ENCODE measurements at places on chromosomes 12 and 14.

DNA sequence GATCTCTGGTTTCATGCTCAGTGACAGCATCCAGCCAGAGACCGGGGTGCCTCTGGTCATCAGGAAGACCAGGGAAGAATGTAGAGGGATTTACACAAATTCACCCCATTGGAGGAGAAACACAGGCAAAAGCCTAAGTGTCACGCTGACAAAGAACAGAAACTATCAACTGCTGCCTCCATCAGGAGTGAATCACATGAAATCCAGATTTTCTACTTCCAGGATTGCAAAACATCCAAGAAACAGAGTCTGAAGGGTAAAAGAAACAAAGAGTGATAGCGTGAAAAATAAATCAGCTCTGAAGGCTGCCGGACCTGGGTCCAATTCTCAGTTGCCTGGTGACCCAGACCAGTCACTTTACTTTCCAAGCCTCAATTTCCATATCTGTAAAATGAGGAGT lies 136.1 kb upstream of the MAP1LC3B2 start:
- no peak for DNase-seq

GRCh38 chr12:120856980-120857379 lies 47.2 kb downstream of the SPPL3 start:
- DNase-seq, result no peak

- DNase-seq, result no peak
Measured at GRCh38 chr12:126212824-126213223, 1147.6 kb downstream of the AACS start.

GRCh38 chr12:5003025-5003666 lies 40.5 kb upstream of the KCNA5 start:
- peak; percentile 23 for DNase-seq

DNA sequence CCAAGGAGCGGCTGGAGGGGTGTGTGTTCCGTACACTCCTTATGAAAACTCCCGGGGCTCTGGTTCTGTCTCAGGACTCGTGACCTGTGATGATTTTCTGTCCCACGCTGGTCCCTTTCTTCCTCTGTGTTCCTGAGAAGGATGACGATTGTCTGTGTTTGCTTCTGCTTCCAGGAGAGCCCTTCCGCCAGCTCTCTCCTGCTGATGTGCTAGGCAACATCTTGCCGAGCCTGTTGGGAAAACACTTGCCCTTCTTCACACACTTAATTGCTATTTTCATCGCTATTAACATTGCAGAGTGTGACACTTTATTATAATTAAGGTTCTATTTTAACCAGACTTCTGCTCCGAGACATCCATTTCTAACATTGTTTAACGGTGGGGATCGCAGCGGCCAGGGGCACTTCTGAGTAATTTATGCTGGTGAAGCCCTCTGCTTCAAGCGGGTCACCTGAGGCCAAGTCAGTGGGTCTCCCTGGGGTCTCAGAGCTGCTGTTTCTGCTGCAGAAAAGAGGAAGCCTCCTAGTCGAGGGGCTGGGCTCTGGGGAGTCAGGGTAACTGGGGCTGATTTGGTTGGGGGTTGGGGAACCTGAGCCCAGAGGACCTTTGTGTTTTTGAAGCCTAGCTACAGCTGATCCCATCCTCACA lies 88.6 kb downstream of the PRMT8 start:
- no peak for DNase-seq

- peak; percentile 34 for DNase-seq
Measured at GRCh38 chr14:63388766-63389431, 70.2 kb upstream of the GPHB5 start.

DNA sequence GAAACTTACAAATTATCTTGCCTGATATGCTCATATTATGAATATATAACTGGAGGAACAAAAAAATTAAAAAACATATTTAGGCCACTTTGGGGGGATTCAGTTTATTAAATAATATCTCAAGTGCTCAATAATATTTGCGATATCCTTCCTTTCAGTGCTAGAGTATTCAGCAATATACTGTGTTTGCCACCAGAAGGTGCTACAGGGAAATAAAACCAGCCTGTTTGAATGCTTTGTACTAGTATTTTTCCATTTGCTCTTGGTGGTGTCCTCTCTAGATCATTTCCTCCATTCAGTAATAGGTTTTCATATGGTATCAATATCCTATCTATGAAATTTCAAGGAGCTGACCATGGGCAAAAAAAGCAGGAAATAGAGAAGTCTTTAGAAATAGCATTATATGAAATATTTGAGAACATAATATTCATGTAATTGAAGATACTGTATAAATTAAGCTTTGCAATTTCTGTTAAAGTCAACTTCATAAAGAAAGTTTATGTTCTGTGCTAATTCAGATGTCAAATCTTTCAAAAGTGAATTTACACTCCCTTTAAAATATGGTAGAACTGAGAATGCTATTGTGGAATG lies 106.2 kb upstream of the NAV3 start:
- DNase-seq, result no peak

DNA sequence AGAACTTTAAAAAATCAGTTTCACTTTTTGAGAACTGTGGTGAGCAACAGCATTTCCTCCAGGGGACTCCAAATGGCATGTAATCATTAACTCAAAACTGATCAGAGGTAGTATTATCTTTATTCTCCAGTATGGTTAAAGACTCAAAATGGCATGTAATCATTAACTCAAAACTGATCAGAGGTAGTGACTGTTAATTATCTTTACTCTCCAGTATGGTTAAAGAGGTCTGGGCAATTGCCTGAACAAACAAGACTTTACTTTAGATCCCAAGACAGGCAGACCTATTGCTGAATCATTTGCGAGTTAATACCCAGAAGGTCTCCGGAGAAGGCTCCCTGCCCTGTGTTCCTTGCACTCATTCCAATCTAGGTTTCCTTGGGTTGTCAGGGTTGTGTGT lies 6.6 kb upstream of the ACADS start:
- DNase-seq, result no peak

GRCh38 chr12:6182279-6182898 lies 17.8 kb upstream of the CD9 start:
- no peak for DNase-seq

- DNase-seq, result peak; percentile 63
Measured at GRCh38 chr12:48924617-48925303, 532 bp downstream of the FKBP11 start.

GRCh38 chr14:77076113-77076631 lies 21.9 kb upstream of the CIPC start:
- DNase-seq, result no peak

DNA sequence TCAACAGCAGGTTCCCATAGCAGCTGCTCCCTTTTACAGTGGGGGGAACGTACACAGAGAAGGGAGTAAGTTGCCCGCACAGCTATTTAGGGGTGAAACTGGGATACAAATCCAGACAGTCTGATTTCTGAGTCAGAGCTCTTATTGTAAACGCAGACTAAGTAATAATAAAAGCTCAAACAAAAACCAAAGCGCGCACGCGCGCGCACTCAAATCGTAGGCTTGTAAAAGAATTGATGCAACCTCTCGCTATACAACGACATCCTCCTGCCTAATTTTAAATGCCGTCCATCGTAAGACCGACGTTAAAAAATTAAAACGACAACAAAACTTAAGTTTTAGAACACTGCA lies 747 bp upstream of the DACT1 start:
- no peak for DNase-seq

DNA sequence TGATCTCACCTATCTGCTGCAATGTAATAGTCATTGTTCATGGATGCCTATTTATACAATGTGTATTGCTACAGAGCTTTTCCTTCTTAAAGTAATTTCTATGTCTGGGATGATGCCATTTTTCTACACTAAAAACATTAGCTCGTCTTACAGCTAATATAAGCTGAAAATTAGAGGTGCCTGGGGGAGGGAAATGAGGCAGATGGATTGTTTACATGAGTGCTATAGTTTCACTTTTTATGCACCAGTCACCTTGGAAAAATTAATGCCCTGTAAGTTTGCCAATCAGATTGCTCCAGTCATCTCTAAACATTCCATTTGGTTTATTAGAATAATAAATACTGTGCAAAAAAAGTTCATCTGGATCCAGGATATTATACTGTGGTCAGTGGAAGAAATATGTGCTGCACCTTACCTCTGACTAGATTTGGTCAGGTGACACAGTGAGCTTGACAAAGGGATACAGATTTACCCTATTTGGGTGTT lies 436.2 kb downstream of the RAD51B start:
- DNase-seq, result no peak

DNA sequence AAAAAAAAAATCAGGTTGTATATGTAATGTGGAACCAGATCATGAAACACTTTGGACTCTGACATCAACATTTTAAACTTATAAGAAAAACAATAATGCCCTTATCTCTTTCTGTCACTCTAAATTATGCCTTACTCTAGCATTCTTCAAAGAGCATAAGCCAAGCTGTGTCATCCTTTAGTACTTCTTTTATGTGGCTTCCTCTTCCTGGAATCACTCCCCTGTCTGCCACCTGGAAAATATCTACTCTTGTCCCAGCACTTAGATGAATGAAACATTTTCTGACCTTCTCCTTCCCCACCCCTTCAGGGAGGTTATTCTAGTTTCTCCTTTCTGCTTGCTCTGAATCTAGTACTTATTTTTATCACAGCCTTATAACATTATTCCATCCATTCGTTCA lies 101.2 kb downstream of the CNTN1 start:
- DNase-seq, result no peak

DNA sequence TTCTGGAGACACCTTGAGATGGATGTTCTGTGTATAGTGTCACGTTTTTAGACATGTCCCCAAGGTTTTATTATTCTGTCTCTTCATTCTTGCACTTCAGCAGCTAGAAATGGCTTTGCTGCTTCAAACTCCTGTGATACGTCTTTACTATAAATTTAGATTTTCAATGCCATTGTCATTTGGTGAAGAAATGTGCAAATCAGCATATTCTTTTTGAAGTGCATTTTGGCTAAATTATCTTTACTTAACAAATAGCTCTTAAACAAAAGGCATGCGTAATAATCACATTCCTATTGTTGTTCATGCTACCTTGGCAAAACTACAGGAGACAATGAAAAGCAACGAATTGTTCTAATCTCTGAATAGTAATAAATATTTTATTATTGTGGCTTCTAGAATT lies 502.9 kb upstream of the SYT1 start:
- DNase-seq, result no peak

DNA sequence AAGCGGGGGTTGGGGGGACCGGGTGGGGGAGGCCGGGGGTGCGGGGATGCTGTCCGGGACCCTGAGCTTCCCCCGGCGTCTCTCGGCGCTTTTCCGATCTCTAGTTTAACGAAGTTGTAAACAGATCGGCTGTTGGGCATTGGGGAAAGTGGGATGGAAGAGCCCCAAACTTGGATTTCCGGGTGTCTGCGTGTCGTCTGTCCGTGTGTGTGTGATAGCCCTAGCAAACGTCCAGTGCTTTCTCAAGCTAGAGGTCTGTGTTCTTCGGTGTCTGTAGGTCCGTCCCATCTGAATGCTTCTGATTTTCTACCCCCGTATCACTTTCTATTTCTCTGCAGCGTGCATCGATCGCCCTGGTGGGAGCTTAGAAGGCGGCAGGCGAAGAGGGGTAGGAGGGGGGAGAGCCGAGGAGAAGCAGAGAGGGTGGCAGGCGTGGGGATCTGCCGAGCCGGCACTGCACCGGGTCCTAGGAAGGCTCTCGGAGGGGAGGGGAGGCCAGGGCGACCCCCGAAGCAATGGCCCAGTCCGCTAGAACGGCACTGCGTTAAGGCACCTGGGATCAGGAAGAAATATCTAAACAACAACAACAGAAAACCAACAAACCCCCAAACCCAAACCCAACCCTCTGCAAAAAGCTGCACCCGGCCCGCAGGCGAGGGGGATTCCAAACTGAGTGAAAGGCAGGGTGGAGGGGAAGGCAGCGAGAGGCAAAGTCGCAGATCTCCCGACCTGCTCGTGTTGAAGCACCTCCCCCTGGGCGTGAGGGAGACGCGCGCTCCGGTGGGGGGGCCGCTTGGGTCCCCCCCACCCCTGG lies 1.0 kb downstream of the KCNA1 start:
- no peak for DNase-seq

- DNase-seq, result no peak
Measured at GRCh38 chr12:3658327-3659163, 94.4 kb downstream of the CRACR2A start.

- DNase-seq, result peak; percentile 5
Measured at GRCh38 chr14:70416725-70417349, at the start of gene SYNJ2BP. TSS of gene SYNJ2BP (minus strand) at chr14:70417090. CDS start at chr14:70416963, 127 bp downstream.
